Mesenteric fat pad (tissue), 1 donor: ENCODE measurements at places on chromosomes 5 and 9. TPM values are rescaled to one million over a fixed set of nuclear protein-coding genes. Genes with fewer than 3 reads are reported as not detected.

DNA sequence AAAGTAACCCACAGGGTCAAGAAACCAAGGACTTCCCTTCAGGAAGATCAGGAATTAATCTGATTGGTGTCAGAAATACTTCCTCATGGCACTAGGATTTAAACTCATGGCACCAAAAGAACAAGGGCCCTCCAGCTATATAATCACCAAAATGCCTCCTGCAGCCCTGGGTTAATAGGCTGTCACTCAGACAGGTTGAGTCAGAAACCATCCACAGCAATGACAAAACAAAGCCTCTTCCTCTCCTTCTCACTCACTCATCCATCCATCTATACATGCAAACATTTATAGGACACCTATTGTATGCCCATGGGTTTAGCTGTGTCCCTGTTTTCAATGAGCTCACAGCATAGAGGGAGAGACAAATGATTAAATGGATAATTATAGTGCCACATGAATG lies 62.5 kb upstream of the SPOCK1 start:
- no peak for DNase-seq

DNA sequence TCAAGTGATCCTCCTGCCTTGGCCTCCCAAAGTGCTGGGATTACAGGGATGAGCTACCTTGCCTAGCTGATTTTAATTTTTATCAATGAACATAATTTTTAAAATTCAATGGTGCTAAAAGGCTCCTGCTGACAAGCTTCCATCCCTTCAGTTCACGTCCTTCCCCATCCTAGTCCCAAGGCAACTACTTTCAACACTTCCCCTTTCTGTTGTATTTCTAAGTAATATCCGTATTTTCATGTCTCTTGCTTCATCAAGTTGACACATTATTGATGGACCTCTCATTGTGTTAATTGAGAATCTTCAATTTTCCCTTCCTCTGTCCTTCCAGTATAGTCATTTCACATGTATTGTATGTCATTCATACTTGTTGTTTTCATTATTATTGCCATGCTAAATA lies 93.8 kb upstream of the RASGRF2 start:
- no peak for DNase-seq

GRCh38 chr5:39379693-39380092 lies 15.4 kb upstream of the C9 start:
- DNase-seq, result no peak

DNA sequence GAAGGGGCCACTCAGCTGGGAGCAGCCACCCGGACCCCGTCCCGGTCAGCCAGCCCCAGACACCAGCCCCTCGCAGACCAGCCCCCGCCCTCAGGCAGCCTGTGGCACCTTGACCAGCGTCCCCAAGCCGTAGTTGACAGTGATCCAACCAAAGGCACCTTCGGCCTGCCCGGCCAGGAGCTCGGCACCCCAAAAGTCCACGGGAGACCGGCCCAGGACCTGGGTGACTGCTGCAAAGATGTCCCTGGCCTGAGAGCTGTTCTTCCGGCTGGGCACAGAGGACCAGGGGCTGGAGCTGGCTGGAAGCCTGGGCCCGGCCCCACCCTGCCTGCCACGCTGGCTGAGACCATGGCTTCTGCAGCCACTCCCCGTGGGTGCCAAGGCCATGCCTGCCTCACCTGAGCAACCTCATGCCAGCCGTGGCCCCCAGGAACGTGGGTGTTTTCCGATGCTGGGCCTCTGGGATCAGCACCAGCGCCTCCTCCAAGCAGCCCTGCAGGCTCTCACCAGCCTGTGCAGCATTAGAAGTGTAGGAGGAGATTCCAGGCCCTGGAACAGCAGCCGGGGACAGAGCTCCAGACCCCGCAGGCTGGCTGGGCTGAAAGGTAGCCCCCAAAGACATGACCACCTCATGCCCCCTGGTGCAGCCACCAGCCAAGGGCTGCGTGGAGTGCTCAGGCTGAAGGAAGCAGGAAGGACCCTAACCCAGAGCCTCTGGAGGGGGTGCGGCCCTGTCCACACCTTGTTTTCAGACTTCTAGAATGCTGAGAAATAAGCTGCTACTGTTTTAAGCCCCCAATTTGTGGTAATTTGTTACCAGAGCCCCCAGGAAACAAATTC lies 4.2 kb downstream of the ENTPD8 start:
- no peak for DNase-seq

- DNase-seq, result no peak
Measured at GRCh38 chr9:132465131-132465635, 55.2 kb downstream of the CFAP77 start.

The GLDC gene
- 0.19 TPM for total RNA-seq

The WDR55 gene
- 23.4 TPM for total RNA-seq

The FAM163B gene
- total RNA-seq, result not detected
